ENCODE measurements at places on chromosomes 4 and X.
A peak's percentile ranks its signal among the peaks of the same experiment; 100 is the strongest.

DNA sequence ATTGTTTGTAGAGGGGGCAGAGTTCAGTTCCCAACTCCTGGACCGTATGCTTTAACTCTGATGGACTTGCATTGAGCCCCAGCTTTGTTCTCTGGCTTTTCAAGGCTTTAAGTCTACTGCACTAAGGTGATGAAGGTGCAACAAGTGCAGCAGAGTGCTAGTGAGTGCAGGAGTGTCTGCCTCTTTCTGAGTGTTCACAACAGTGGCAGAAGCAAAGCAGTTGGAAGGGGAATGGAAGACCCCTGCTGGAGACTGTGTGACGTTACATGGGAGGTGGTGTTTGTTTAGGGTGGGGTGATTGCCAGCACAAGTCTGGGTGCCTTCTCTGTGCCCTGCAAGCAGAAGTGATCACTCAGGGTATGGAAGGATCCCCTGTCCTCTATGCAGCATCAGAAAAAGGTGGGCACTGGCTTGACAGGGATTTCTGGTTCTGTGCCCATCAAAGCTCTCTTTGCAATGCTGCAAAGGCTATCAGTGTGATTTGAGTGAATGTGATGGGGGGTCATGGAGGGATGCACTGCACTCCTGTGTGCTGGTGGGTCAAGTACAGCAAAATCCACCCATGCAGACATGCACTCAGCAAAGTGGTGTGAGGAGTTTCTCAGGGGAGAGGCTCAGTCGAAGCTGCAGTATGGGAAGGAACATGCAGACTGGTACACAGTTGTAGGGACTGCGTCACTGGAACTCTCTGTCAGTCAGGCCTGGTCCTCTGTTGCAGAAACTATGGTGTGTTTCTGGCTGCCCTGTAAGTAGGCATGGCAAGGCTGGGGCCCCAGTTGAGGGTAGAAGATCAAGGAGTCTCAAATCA, 70.9 kb upstream of the UGT2B7 start:
- no peak for DNase-seq

- DNase-seq: peak; percentile 50
Measured at GRCh38 chr4:77827343-77827742, 8.2 kb upstream of the CNOT6L start.

DNA sequence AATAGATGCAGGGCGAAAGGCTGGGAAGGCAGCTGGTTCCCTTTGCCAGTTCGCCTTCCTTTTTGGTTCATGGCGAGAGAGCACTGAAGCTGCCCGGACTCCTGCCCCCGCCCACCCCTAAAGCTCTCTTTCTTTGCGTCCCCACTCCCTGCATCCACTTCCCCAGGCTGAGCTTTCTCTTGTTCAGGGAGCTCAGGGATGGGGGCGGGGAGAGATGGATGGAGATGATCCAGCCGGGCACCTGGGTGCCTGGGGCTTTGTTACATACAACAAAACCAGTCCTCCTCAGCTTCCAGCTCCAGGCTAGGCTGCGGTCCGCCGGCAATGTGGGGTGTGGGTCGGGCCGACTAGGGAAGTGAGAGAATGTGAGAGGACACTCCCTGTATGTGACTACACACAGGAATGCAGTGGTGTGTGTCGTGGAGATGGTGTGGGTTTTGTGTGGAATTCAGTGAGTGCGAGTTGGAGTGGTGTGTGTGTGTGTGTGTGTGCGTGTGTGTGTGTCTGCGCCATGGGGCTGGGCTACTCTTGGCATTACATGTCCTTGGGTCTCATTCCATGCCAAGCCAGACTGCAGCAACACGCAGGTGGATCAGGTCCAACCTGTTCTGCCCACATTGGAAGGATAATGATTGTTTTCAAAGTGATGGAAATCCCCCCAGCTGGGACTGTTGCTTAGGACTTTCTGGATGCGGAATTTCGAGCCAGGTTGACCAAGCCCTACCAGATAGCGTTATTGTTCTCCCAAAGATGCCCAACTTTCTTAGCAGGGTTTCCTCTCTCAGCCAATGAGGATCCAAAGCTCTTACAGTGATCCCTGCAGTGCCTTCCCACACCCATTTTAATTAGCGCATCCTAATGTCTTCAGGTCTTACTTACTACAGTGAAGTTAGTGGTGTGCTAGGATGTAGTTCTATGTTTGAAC, 149.4 kb upstream of the CHRDL1 start:
- no peak for DNase-seq

GRCh38 chr4:108991551-108992328, 228.9 kb upstream of the ETNPPL start:
- DNase-seq: no peak

DNA sequence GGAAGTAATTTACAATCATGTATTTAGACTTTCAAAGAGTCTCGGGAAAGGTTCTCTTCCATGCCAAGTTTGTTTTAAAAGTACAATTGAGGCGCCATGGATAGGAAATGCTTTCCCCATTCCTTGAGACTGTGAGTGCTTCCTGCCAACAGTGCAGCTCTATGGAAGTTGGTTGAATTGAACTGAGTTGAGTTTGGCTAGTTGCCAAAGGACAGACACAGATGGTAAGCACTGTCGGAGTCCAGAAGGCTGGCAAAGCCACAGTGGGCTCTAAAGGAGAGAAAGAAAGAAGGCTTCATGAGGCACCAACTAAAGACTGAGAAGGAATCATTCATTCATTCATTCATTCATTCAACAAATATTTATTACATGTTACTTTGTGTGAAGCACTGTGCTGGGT, 4.3 kb upstream of the KCNE5 start:
- no peak for DNase-seq

Data from CD4-positive, alpha-beta T cell treated with Interleukin-4 for 4 hours (primary cell).